DMS79 (cell line): ENCODE measurements at places on chromosomes 3 and 15.

DNA sequence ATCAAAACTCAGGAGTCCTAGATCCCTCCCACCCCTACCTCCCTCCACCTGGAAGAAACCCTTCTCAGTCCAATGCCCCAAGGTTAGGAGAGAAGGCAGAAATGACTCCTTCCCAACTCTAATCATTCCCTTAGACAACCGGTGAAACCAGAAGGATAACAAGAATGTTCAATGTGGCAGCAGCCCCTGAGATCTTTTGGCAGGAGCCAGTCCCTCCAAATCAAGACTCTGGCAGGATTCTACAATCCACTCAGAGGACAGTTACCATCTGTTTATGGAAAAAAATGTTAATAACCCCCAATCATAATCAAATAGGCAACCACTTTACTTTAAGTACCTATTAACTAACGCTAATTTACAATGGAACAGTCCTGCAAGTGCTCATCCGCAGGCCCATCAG lies 136.5 kb downstream of the NTRK3 start:
- DNase-seq: no peak

DNA sequence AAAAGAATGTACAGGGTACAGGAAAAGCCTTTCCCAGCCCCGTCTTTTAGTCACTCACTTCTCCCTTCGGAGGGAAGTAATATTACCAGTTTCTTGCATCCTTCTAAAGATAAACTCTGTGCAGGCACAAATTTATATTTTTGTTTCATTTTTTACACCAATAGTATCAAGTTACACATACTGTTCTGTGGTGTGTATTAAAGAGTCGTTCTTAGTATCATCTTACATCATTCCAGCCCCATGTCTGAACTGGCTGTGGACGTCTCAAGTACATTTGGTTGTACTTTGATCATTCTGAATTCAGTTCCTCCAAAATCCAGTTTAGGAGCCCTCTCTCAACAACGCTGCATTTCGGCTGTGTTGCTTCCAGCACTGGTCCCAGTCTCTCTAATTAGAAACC lies 68.7 kb downstream of the LMLN start:
- DNase-seq: no peak

DNA sequence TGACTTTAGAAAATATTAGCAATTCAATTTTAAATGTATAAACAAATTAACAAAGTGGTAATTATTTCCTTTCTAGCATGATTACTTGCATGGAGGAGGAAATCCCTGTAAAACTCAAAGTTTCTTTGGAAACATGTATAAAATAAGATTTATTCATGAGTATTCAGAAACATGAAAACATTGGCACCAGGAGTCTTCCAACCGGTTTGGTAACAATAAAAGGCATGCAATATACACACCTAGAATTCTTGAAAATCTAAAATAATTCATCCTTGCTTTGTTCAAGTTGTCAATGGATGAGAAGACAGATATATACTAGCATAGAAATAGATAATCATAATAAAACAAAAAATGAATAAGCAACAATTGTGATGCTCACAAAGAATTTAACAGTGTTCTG lies 76.4 kb downstream of the ZPLD1 start:
- DNase-seq: no peak

GRCh38 chr3:8885536-8886316 lies 77.5 kb downstream of the RAD18 start:
- DNase-seq: no peak

DNA sequence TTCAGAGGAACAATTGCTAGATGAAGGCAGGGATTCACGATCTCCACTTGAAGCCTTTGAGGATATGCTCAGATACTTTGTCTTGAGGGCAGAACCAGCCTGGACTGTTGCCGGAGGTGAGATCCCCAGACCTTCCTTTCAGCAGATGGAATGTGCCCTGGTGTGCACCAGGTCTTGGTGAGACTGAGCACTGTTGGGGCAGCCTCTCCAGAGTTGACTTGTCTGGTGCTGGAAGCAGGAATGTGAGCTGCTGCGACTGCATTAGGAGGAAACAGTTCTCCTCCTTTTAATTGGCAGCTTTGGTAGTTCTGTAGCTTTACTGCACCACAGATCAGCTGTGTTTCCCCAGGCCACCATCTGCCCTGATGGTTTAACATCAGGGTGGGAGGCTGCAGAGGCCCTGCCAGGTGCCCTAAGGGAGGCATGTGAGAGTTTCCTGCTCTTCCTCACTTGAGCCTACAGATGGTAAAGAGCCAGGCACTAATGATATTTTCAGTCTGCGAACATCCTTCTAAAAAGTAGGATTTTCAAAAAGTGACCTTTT lies 58.5 kb downstream of the CTDSPL start:
- no peak for DNase-seq

DNA sequence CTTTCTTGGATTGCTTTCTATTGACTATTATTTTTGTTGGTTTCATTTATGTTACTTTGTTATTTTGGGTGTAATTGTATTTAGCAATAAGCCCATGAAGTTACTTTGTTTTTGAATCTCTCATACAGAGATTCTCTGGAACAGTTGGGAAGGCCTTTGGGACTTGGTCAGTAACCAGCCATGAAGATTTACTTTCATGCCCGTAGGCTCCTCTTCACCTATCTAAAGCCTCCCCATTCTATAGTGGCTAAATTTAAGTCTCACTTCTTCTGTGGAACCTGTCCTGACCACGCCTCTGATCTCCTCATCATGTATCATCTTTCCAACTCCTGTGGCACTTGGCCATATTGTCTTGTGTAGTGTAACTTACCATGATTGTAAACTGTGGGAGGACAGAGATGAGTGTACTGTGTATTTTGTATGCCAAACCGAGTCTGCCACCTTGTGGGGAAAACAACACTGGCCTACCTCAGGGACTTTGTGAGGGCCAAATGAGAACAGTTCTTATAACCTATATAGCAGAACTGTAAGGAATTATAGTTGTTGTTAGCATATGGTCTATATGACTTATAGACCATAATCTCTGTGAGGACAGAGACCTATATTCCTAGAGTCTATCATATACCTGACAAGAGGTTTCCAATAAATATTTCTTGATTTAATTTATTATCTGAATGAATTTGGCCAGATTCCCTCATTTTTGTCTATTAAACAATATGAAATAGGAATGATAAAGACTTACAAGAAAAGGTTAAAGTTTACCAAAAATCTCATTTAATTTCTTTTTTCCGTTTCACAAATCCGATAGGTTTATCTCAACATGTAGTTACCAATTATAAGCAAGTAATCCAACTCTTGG lies 75.0 kb downstream of the STARD9 start:
- peak; percentile 24 for DNase-seq
